ENCODE measurements at places on chromosomes 16 and 17.

DNA sequence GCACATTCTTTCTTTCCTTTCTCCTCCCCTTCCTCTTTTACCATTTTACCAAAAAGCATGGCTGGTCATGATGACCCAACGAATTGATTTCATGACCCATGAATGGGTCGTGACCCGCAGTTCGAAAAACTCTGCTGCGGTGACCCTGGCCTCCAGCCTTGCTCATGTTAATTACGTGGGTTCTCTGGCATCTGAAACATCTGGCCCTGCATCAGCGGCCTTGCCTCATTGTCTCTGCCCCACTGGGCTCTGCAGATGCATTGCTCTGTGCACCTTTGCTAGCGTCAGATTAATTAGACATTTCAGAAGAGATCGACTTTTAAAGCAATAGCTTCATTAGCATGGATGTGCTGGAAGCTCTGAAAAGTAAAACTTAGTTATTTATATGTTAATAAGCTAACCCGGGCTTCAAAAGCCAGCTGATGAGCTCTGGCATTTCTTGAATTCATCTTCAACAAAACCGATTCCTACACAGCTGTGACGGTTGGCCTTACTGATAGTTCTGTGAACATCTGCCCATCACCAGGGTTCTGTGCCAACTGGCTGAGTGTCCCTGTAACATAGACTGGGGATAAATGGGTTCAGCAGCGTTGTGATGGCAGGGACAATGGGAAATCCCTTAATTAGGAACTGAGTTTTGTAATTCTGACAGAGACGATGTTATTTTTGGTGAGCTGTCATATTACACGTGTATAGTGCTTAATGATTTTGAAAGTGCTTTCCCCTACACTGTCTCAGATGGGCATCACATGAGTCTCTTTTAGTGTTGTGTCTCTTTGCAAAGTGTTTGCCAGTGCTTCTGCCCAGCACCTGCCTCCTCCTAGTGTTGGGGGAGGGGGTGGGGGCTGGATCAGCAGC is 225.9 kb upstream of the EEF2KMT start:
- H3K36me3 ChIP-seq: no peaks in the 10 kb centered on the region
- H3K27me3 ChIP-seq: no peaks in the 10 kb centered on the region
- H3K27ac ChIP-seq: no peak overlapping the region
- H3K4me1 ChIP-seq: no peaks in the 10 kb centered on the region
- H3K4me3 ChIP-seq: no peak overlapping the region

- H3K27me3 ChIP-seq: no peaks in the 10 kb centered on the region
- H3K4me3 ChIP-seq: no peak overlapping the region
- no peaks in the 10 kb centered on the region for H3K4me1 ChIP-seq
- no peaks in the 10 kb centered on the region for H3K36me3 ChIP-seq
- no peak overlapping the region for H3K27ac ChIP-seq
Measured at GRCh38 chr16:54467398-54467797, 180.8 kb upstream of the IRX3 start.

DNA sequence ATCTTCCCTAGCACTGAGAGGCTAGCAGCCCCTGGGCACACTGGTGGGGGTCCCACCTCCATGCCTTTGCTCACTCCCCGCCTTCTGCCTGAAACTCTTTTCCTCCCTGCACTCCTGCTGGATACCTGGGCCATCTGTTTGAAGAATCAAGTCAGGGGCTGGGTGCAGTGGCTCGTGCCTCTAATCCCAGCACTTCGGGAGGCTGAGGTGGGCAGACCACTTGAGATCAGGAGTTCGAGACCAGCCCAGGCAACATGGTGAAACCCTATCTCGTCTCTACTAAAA is 15.7 kb downstream of the FOXJ1 start:
- DNase-seq: no peak
- H3K36me3 ChIP-seq: no peaks in the 10 kb centered on the region
- no peaks in the 10 kb centered on the region for H3K27me3 ChIP-seq
- H3K4me3 ChIP-seq: no peak overlapping the region
- H3K4me1 ChIP-seq: peaks cover 11% of the 10 kb centered on the region
- H3K27ac ChIP-seq: no peak overlapping the region

DNA sequence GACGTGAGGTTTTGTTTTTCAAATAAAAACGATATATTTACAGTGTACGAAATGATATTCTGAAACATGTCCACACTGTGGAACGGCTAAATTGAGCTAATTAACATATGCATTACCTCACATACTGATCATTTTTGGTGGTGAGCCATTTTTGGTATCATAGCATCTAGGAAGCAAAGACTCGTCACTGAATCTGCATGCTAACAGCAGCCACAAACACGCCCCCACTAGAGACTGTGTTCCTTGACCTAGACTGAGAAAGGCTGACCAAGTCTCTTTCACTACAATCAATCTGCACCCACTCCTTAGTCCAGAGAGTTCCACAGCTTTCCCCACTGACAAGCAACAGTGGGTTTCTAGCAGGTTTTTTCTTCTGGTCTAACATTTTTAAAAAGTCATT is 29.5 kb downstream of the NPLOC4 start:
- H3K4me3 ChIP-seq: no peak overlapping the region
- peaks cover 96% of the 10 kb centered on the region for H3K36me3 ChIP-seq
- no peaks in the 10 kb centered on the region for H3K27me3 ChIP-seq
- no peak for DNase-seq
- peaks cover 4% of the 10 kb centered on the region for H3K4me1 ChIP-seq

DNA sequence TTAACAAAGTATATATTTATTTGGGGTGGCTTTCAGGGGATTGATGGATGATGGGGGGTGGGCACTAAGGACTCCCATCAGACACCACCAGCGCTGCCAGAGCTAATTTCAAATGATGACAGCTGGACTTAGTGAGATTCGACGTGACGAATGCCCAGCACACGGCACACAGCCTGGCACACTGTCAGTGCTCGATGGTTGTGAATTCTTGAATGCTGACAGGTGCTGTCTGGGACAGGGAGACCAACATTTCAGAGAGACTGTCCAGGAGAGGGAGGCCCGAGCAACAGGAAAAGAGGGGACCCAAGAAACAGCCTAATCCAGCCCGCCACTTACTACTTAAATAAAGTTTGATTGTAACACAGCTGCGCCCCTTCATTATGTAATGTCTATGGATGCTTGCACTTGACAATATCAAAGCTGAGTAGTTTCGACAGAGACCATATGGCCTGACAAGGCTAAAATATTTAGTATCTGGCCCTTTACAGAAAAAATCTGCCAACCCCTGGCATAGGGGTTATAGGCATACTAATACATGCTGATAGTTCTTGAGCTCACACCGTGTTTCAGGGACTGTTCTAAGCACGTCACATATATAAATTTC is 6.2 kb upstream of the MPRIP start:
- H3K4me3 ChIP-seq: no peak overlapping the region
- H3K27me3 ChIP-seq: no peaks in the 10 kb centered on the region
- no peaks in the 10 kb centered on the region for H3K36me3 ChIP-seq
- no peak overlapping the region for H3K27ac ChIP-seq
- no peak for DNase-seq

DNA sequence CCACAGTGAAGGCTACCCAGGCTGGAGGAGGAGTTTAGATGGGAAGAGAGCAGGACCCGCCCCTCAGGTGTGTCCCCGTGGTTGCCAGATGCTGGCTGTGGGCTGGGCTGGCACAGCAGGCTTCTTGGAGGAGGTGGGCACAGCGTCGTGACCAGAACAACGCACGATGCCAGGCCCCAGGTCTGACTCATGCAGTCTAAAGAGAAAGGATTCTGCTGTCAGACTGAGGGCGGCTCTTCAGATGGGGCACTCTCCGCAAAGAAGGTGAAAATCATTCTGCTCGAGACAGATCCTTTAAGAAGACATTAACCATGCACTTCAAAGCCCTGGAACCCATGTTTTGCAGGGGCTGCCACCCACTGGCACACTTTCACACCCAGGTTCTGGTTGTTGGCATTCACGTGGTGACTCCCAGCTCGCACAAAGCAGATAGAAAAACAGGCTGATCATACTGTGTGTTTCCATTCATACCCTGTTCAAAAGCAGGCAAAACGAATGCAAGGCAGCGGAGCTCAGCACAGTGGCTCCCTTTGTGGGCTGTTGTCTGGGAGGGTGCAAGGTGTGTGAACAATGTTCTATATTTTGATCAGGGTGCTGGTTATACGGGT is 19.0 kb downstream of the CACNG4 start:
- no peak overlapping the region for H3K4me3 ChIP-seq
- H3K36me3 ChIP-seq: no peaks in the 10 kb centered on the region
- H3K4me1 ChIP-seq: peaks cover 4% of the 10 kb centered on the region
- no peak overlapping the region for H3K27ac ChIP-seq

DNA sequence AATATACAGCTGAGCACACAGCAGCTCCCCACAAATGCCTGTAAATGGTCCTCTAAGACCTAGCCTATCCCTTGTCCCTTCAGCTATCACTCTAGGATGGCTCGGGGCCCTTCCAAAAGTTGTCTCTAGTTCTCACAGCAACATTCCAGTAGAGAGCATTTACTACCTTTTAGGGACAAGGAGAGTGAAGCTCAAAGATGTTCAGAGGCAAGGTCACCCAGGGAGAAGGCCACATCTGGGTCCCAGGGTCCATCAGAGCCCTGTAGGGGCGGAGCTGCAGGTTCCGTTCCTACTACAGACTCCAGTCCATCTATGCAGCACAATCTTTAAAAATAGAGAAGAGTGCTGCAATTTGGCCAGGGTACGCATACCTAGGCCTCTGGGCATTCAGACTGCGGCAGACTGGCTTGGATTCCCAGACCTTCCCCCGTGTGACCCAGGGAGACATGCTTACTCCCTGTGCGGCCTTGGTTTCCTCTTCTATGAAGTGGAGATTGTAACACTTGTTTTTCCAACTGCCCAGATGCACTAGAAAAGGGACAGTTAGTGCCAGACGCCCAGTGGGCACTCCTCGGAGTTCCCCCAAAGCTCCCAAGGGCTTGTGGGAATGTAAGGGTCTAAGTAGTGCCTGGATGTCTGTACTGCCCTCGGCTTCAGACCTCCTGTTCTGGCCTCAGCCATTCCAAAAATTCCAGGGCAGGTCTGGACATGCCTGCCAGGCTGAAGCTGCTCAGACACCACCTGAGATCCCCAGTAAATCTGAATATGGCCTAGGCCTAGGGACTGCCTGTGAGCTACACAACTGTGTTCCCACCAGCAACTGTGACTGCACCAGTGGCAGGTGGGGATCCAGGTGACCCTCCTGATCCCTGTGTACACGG is 2.5 kb downstream of the SLC12A4 start:
- H3K4me1 ChIP-seq: peaks cover 81% of the 10 kb centered on the region
- H3K36me3 ChIP-seq: peaks cover 26% of the 10 kb centered on the region
- peak overlapping the region; percentile 96 for H3K27ac ChIP-seq

DNA sequence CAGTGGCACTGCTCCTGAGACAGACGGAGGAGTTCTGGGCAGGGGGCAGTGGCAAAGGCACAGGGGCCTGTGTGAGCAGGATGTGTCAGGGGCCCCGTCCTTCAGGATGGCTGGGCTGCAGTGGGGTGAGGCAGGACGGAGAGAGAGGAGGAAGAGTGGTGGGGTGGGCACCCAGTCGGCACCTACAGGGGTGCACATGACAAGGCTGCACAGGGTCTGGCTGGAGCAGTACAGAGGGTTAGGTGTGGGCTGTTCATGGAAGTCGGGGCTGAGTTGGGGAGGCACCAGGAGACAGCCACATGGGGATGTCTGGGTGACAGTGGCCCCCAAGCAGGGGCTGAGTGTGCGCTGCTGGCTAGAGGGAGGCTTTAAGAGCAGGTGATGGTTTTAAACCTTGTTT is 106.0 kb downstream of the RAB11FIP4 start:
- H3K27me3 ChIP-seq: no peaks in the 10 kb centered on the region
- DNase-seq: no peak
- H3K4me1 ChIP-seq: peaks cover 7% of the 10 kb centered on the region
- H3K4me3 ChIP-seq: no peak overlapping the region
